Effector memory CD4-positive, alpha-beta T cell (primary cell): ENCODE measurements at places on chromosomes 7 and 10.

- no peak for DNase-seq
Observed at GRCh38 chr10:8137726-8138125, 83.2 kb downstream of the GATA3 start.

DNA sequence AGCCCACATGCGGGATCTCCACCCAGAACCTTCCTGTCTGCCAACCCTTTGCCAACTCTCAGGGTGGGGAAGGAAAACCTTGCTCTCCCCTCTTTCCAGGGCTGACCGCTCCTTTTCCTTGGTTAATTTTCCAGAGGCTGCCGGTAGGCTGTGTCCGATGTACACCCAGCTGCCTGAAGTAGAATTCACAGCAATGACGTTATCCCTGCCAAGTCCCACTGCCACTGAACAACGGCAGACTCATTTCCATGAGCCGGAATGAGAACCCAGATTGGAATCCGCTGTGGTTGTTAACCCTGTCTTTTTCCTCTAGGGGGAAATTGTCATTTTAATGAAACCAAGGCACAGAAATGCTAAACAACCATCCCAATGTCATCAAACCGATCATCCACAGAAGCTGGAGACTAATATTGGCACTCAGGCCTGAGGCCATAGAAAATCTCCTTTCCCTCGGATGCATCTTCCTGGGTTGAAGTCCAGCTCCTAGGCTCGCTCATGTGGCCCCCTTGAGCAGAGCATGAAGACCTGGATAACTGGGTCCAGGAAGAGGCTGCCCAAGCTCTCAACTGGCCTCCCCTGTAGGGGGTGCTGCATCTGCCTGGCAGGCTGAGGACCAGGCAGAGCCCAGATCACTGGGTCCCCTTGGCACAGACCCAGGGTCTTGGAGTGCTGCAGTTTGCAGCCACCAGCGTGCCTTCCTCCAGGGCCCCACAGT, 30.4 kb downstream of the KLRG2 start:
- no peak for DNase-seq

DNA sequence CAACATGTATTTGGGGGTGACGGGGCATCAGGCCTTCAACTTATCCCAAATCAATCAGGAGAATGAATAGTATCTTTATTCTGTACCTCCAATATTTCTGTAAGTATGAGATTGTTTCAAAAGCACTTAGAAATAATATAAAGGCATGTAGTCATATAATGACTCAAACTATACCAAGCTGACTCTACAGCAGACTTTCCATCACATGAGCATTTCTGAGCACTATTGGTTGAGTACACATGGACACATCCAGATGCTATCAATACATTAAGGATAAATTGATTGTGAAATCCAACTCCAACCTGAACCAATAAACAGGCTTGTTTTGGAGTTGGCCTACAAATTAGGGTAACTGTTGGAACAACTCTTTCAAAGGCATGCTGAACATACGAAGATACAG, 229.4 kb downstream of the SFMBT2 start:
- no peak for DNase-seq

DNA sequence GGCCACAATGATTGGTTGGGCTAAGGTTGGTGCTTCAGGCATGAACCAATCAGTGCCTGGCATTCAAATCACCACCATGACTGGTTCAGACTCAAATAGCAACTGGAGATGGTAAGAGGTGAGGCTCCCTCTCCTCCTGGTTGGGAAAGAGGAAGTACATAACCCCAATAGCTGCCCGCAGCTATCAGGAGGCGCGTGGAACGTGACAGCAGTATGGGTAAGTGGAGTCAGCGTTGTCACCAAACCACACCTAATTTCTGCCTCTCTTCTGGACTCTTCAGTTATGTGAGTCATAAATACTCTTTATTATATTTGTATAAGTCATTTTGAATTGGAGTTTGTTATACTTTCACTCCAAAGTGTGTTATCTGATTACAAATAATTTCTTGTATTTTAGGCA, 17.9 kb upstream of the ITGA8 start:
- no peak for DNase-seq

GRCh38 chr10:1411451-1411850, 325.9 kb downstream of the ADARB2 start:
- no peak for DNase-seq

DNA sequence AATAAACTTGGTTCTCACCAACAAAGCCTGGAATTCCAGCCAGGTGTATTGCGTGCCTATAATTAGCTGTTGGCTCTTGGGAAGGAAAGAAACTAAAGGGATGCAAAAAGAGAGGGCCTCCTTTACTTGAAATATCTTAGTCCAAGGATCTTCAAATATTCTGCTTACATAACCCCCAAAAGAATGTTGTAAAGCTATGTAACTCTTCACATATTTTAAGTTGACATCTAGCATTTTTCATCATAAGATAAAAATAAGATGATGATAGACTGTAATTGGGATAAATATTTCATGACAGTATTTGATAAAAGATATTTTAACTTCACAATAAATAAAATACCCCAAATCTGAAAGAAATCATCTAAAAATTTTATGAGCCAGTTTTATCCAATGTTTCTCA, 52.5 kb upstream of the SEPTIN7 start:
- DNase-seq, result no peak

DNA sequence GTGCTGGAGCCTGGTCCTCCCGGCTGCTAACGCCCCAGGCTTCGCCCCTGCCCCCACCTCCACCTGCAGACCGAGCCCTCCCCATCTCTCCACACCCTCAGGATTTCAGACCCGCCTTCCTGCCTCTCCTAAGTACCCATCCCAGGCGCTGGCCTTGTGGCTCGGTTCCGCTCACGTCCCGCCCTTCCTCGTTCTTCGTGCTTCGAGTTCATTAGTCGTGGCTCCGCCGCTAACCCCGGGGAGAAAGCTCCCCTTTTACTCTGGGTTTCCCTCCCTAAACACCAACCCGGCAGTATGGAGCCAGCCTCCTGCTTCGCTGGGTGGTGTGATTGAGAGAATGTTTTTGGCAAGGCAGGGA, 11.2 kb downstream of the EMX2 start:
- no peak for DNase-seq

- no peak for DNase-seq
Observed at GRCh38 chr10:11677480-11677879, 64.7 kb upstream of the ECHDC3 start.

DNA sequence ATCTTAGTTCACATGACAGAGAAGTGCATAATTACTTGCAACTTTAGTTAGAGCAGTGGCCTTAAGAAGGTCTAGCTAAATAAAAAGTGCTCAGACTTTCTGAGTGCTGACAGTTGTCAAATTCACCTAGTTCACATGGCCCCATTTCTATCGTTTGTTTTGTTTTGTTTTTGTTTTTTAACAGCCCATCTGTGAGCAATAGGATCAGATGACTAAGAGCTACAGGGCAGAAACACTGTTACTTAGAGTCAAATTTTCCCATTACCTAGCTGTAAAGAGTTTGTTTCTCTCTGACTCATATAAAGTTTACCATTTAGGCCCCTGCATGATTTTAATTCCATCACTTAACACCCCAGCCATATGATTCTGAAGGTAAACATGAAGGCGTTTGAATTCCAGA, 18.8 kb downstream of the CAV1 start:
- no peak for DNase-seq

DNA sequence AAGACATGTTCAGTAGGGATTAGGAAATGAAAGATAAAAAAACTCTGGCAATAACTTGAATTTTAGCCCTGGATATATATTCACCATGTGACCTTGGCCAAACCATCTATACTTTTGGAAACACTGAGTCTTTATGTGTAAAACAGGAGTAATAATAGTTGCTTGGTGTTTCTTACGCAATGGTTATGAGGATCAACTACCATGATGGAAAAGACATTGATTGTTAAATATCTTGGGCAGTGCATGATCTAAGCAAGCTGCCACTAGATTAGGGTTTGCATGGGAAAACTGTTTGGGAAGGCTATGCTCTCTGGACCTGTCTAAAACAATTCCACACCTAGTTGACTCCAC, 6.5 kb downstream of the OR6B1 start:
- no peak for DNase-seq

DNA sequence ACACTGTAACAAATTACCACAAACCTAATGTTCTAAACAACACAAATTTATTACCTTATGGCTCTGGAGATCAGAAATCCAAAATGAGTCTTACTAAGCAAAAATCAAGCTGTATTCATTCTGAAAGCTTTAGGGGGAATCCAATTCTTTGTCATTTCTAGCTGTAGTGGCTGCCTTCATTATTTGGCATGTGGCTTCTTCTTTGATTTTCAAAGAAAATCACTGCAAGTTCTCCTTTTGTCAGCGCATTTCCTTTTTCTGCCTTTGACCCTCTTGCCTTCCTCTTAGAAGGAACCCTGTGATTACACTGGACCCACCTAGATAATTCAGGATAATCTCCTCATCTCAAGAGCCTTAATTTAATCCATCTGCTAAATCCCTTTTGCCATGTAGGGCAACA, 36.9 kb downstream of the ZPBP start:
- no peak for DNase-seq

DNA sequence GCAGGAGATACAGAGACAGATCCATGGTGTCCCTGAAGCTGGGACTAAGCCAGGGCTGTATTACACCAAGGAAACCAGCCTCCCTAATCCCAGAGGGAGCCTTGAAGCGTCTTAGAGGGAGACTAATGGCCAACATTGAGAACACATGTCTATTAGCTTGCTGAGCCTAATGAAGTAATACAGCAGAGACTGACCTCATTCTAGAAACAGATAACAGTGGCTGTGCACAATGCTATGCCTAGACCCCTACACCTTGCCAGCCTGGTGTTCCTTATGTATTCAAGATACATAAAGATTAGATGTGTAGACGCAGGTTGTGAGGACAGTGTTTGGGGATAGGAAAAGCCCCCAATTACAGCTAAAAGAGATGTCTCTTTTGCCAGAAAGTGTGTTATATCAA, 19.1 kb downstream of the GRM8 start:
- DNase-seq, result no peak

GRCh38 chr7:73761854-73762658, 8.0 kb downstream of the CLDN3 start:
- no peak for DNase-seq
